ENCODE measurements at places on chromosomes 3 and 15. TPM values are rescaled to one million over a fixed set of nuclear protein-coding genes. Genes with fewer than 3 reads are reported as not detected.

SEMA6D gene
- 59.4 TPM for total RNA-seq

MELTF gene
- 3.0 TPM for total RNA-seq

DNA sequence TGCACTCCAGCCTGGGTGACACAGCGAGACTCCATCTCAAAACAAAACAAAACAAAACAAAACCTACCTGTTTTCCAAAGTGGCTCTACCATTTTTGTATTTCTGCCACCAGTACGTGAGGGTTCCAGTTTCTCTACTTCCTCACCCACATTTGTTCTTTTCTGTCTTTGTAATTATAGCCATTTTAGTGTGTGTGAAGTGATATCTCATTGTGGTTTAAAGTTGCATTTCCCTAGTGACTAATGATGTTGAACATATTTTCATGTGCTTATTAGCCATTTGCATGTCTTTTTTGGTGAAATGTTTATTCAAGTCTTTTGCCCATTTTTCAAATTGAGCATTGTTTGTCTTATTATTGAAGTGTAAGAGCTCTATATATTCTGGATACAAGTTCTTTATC, 50.7 kb downstream of the TRA2B start:
- DNase-seq: no peak

GRCh38 chr15:47355759-47356158, 361.5 kb upstream of the SEMA6D start:
- no peak for DNase-seq

- DNase-seq: no peak
These were observed 78.0 kb upstream of the FEZF2 start for GRCh38 chr3:62451211-62451887.

All from transverse colon (tissue), 4 donors.